Activated naive CD8-positive, alpha-beta T cell treated with anti-CD3 and anti-CD28 coated beads, Interleukin-2, amount 10 ng/mL, durations not matched to agents 7 days and 5 days (primary cell): ENCODE measurements at places on chromosomes 16 and 17. TPM values are rescaled to one million over a fixed set of nuclear protein-coding genes. Genes with fewer than 3 reads are reported as not detected.

- no peak for DNase-seq
These were observed 14.6 kb downstream of the EEF2K start for GRCh38 chr16:22220714-22221113.

- no peak for DNase-seq
These were observed 198.6 kb downstream of the AATF start for GRCh38 chr17:37147301-37147812.

DNA sequence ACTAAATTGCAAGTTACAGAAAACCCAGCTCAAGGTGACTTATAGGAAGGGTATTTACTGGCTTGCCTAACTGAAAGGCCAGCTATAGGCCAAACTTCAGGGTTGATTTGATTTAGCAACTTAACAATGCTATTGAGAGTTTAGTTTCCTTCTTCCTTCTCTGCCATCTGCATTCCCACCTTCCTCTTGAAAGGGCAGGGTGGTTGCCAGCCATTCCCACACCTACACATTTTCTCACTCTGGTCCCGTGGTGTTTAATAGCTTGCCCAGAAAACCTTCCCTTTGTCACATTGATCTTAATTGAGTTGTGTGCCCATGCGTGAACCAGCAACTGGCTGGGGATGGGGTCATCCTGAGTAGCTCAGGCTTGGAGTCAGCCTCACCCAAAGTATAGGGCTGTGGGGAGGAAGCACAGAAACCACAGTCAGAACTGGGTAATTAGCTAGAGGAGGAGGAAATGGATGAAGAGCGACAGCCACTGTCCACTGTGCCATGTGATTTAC is 194.7 kb downstream of the SPECC1 start:
- no peak for DNase-seq

- DNase-seq, result no peak
These were observed 4.9 kb upstream of the PHAF1 start for GRCh38 chr16:67104845-67105244.

DNA sequence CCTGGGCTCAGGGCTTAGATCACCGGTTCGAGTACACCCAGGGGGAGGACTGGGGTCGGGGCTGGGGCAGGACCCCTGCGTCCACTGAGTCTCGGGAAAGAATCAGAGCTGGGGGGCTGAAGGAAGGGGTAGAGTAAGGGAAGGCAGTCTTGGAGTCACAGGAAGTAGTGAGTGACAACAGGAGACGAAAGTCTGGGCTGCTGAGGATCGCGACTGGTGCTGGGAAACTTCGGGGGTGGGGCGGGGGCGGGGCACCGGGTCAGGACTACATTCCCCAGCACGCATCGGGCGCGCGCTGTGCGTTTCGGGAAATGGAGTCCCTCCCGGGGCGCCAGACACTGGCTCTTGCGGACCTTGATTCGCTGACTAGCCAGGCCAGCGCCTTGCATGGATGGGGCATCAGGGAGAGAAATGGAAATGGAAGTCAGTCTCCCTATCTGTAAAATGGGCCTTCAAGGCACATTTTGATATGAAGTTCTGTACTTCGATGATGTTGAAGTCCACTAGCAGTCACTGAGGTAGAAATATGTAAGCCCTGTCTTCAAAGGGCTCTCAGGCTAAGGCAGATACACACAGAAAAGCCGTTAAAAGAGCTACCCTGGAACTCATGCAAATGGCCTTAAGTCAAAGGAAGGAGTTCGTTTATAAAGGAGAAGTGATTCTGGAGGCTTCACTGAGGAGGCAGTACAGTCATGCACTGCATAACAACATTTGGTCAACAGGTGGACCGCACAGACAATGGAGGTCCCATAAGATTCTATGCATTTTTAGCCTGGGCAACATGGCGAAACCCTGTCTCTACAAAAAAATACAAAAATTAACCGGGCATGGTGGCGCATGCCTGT is 697 bp downstream of the CTF1 start:
- DNase-seq, result peak; percentile 80

DNA sequence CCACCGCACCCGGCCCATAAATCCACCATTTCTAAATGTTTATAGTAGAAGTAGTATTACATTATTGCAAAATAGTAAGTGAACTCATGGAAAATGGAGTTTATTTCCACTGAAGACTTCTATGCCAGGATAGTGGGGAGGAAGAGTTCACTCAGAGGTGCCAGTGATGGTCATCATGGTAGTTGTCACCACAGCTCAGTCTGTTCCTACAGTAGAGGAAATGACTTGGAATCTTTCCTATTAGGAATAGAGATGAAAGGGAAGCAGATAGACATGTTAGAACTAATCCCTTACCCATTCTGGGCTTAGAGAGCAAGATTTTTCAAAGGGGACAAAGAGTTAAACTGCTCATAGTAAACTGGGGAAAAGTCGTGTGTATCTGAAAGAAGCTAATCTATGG is 20.1 kb downstream of the MRPL45 start:
- no peak for DNase-seq

GRCh38 chr17:17667947-17668346 is 13.3 kb upstream of the RAI1 start:
- DNase-seq, result no peak

- DNase-seq, result no peak
These were observed 2.4 kb downstream of the HIC1 start for GRCh38 chr17:2057175-2057759.

GRCh38 chr17:79214940-79215604 is 140.4 kb downstream of the ENGASE start:
- no peak for DNase-seq

DNA sequence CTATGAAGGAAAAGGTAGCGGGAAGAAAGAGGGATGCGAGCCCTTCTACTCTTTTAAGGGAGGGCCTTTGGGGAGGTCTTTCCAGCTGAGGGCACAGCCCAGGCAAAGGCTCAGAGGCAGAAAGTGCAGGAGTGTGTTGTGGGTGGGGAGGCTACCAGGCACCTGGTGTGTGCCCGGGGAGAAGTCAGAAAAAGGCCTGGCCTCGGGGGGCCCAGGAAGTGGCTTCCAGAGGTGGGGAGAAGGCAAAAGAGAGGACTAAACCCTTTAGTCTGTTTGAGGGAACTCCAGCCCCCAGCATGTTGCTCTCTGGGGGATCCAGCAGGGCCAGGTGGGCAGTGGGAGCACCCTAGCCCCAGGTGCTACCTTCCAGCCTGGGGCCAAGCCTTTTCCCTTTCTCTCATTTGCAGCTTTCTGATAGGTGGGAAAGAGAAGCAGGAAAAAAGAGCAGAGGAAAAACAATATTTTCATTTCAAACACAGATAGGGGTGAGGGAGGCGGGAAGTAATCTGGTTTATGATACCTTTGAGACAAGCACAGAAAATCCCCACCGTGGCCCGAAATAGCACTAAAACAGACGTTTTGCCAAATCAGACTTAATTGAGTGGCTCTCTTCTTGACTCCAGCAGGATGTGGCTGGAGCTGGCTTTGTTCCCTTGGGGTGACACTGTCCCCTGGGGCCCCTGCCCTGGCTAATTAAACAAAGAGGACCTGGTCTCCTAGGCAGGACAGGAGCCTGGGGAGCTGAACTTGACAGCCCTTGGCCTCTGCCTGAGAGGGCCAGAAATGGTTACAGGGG is 10.4 kb downstream of the RAI1 start:
- DNase-seq, result no peak

GRCh38 chr16:293043-293775 is 10.2 kb downstream of the PDIA2 start:
- no peak for DNase-seq

DNA sequence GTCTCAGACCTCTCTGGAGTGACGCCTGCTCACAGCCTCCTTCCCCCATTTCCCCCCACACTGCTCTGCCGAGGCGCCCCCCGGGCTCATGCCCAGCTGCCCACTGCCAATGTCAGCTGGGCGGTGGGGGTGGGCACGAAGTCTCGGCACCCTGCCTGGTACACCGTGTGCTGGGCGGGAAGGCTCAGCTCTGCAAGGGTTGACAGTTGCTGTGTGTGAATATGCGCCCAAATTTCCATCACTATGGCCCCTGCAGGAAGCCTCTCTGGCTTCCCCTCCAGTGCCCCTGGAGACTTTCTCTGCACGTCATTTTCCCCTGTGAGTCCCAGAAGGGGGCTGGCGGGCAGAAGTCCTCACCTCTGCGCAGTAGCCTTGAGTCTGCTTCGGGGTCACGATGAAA is 11.6 kb upstream of the CAMKK1 start:
- DNase-seq, result no peak

DNA sequence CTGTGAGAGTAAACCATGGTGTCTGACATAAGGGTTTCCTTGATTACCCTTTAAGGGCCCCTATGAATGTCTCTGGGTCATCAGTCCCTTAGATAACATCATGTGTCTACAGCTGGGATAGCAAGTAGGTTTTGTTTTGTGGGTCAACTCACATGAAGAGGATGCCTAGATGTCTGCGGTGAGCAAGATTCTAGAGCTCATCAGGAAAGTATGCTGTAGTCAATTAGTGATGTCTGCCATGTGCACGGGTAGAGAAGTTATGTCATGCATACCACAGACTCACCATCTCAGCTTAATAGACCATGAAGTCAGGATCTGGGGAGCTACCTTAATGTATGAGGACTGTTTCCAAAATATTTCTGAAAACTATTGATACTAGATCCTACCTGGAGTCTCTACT is 57.5 kb downstream of the CDH13 start:
- no peak for DNase-seq

DNA sequence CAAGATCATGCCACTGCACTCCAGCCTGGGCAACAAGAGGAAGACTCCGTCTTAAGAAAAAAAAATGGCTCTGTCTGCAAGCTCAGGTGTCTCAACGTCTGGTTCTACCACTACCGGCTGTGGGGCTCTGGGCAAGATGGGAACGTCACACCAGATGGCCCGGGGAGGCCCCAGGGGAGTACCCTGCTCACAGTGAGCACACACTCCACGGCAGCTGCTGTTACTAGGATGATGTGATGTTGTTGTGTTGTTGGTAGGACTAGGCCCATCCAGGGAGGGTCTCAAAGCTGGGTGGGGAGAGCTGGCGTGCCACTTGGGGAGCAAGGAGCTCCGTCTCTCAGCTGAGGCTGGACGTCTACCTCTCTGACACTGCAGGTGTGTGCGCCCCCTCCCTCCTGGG is 9.4 kb upstream of the NPTX1 start:
- DNase-seq, result no peak

GRCh38 chr17:6085812-6086211 is 15.6 kb downstream of the WSCD1 start:
- no peak for DNase-seq

DNA sequence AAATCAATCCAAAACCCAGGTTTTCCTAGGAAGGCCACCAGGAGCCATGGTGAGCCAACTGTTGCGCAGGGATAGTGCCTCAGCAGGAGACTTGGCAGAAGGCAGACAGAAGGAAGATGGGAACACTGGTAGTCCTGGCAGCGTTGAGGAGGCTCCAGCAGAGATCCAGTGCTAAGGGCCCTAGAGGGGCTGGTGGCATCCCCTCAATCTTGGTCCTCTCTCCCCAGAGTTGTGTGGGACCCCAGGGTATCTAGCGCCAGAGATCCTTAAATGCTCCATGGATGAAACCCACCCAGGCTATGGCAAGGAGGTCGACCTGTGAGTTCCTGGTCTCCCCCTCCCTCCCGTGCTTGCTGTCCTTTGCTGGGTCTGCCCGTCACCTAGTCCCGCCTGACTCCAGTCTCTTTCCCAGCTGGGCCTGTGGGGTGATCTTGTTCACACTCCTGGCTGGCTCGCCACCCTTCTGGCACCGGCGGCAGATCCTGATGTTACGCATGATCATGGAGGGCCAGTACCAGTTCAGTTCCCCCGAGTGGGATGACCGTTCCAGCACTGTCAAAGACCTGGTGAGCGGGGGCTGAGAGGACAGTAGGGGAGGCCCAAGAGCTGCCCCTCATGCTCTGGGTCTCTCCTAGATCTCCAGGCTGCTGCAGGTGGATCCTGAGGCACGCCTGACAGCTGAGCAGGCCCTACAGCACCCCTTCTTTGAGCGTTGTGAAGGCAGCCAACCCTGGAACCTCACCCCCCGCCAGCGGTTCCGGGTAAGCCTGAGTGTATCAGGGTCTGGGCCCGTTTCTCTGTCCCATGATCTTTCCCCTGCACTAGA is 5.7 kb downstream of the CFAP119 start:
- no peak for DNase-seq

- DNase-seq, result no peak
These were observed 43.3 kb upstream of the CMIP start for GRCh38 chr16:81401035-81401950.

DNA sequence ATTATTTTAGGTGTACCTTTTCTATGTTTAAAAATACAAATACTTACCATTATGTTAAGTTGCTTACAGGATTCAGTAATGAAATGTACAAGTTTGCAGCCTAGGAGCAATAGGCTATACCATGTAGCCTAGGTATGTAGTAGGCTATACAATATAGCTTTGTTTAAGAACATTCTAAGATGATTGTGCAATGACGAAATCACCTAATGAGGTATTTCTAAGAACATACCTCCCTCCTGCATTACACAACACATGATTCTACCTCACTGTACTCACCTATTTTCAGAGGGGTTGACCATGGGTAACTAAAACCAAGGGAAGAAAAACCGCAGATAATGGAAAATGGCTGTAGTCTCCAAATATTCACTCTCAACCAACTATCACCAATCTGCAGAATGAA is 35.3 kb upstream of the TBC1D3K start:
- no peak for DNase-seq

- DNase-seq, result no peak
These were observed 56.4 kb upstream of the IRX3 start for GRCh38 chr16:54342966-54343365.

GRCh38 chr16:71754652-71755051 is 30.2 kb upstream of the PHLPP2 start:
- no peak for DNase-seq

DNA sequence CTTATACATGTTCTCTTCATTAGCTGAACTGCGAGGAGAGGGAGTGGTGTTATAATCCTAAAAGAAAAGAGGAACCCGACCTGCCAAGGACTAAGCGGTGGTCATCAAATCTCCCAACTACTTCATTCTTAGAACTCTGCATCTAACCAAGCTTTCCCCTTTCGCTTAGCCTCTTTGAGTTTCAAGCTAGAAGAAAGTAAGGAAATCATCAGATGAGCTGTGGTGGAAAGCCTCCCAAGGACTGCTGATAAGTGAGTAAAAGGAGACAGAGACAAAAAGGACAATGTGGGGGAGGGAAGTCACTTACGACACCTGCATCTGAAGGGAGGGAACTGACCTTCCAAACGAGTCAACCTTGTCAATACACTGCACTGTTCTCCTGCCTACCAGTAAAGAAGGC is 121.3 kb downstream of the TRIM37 start:
- no peak for DNase-seq

The KRTAP16-1 gene
- total RNA-seq, result not detected

The KRT14 gene
- total RNA-seq, result not detected

The PRR11 gene
- 54.0 TPM for total RNA-seq

The OMG gene
- total RNA-seq, result 0.62 TPM

The PMFBP1 gene
- 3.0 TPM for total RNA-seq

The SNAI3 gene
- total RNA-seq, result 15.0 TPM

The MEOX1 gene
- 5.2 TPM for total RNA-seq

The CFAP119 gene
- 4.4 TPM for total RNA-seq

The C16orf89 gene
- not detected for total RNA-seq

The ICAM2 gene
- total RNA-seq, result 61.7 TPM

The MYH1 gene
- total RNA-seq, result not detected

The BCO1 gene
- total RNA-seq, result not detected
